ENCODE measurements at places on chromosomes 12 and 14.

GRCh38 chr12:45309836-45310626 is 94.1 kb downstream of the ANO6 start:
- DNase-seq = no peak

GRCh38 chr14:26113911-26114640 is 483.8 kb downstream of the NOVA1 start:
- no peak for DNase-seq

GRCh38 chr14:38385836-38386235 is 129.9 kb upstream of the CLEC14A start:
- DNase-seq = no peak

- DNase-seq = no peak
Measured at GRCh38 chr14:22892488-22892887, 9.5 kb downstream of the REM2 start.
